ENCODE measurements at places on chromosomes 5 and 9.

GRCh38 chr9:131190191-131190590 is 64.8 kb downstream of the NUP214 start:
- no peak for DNase-seq

DNA sequence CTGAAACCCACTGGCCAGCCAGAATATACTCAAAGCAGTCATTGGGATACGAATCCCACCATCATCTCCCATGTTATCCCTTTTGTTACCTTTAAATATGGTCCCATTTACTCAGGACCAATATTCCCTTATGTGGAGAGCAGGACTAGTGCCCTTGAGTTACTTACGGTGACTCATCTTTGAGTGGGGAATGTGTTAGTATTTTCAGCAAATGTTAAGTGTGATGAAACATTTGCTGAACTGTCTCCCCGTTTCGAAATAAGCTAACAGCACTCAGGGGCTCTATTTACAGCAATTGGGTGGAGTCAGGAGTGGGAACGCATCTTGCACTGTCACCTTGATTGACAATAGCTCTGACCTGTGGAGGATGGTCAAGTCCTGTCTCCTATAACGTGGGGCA is 67.4 kb downstream of the CTSL start:
- DNase-seq, result no peak

DNA sequence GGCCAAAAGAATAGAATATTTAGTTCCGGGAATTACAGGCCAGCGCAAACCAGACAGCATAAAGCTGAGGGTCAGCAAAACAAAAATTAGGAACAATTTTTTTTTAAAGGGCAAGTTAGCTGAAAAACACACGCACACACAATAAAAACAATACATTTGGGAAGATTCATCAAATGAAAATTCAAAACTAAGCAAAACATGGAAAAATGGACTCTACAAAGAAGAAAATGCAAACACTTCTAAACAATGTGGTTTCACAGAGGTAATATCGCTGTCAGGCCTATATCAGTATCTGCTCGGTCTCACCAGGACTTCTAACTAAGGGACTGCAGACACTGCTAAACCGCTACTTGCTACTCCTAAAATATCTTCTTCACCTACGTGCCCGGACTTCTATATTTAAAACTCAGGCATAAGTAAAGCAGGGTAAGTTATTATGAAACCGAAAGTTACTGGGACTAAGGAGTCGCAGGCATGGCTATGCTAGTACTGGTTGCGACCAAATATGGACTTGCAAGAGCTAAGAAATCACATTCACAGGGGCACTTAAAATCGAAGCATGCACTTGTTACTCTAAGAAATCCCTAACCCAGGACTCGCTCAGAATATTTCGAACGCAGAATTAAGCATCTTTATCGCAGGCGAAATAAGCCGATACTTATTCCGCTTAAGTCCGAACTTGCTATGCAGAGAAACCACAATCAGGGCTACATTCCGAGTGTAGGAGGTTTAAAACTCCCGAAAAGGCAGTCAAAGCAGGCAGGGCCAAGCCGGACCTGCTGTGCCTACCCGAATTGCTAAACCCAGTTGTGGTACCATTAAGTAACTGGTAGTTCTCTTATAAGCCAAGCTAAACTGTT is 2.3 kb downstream of the ANXA2R start:
- DNase-seq, result no peak

DNA sequence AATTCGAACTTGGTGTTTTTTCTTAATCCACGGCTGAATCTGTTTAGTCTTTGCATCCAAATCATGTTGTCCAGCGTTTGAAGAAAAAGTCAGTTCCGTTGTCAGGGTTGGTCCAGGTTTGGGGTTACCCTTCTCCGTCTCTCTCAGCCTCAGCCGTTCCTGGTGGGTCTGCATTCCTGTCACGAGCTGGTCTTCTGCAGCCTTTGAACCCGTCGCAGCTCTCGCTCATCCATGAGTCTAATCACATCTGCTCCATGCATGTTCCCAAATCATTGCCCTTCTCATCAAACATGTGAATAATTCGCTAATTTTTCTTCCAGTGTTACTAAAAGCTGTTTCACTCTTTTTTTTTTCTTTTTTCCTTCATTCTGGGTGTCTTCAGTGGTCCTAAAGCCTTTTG is 39.0 kb upstream of the EXOC3 start:
- DNase-seq, result peak; percentile 7

- no peak for DNase-seq
Observed at GRCh38 chr9:111926421-111926875, 29.8 kb downstream of the UGCG start.

DNA sequence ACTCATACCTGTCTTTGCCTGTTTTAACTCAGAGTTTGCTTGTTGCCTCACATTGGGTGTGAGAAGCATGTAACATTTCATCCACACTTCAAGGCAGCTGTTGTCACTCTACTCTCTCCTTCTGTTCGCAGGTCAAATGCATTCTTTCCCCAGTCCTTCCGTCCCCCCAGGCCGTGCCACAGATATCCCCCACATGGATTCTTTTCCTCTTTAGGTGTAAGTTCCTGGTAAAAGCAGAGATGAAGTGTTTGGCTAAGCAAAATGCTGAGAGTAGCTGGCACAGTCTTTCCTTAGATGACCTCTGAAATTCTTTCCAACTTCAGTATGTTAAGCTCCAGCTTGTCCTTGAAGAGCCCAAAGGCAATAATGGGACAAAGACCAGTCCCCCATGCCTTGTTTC is 328.2 kb downstream of the SLIT3 start:
- no peak for DNase-seq

- no peak for DNase-seq
Observed at GRCh38 chr5:6773342-6774035, 60.3 kb downstream of the TENT4A start.

DNA sequence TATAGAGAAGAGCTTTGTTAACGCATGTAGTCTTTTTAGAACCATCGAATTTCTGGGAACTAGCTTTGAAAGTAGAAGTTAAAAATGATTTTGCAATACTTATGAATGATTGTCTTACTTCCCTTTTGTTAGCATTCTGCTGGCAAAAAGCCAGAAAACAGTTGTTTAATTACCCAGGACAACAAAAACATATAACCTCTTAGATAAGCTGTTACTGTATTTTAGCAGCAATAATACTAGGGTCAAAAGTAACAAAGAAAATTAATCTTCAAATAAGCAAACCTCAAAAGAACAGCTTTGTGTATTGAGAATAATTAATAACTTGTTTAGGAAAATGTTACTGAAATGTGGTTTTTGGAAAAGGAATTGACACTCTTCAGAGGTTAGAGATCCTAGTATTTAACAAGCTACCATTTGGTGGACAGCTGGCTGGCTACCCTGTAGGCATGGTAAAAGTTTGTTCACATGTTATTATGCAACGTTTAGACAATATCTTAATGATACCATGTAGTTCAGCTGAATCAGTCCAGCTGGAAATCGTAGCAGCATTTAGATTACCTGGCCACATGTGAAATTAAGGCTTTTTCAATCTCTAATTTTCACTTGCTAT is 3.8 kb downstream of the FGF10 start:
- DNase-seq, result no peak

- no peak for DNase-seq
Observed at GRCh38 chr5:164650427-164650826, 1145.0 kb downstream of the MAT2B start.

GRCh38 chr5:146111409-146111808 is 6.0 kb upstream of the PLAC8L1 start:
- no peak for DNase-seq

DNA sequence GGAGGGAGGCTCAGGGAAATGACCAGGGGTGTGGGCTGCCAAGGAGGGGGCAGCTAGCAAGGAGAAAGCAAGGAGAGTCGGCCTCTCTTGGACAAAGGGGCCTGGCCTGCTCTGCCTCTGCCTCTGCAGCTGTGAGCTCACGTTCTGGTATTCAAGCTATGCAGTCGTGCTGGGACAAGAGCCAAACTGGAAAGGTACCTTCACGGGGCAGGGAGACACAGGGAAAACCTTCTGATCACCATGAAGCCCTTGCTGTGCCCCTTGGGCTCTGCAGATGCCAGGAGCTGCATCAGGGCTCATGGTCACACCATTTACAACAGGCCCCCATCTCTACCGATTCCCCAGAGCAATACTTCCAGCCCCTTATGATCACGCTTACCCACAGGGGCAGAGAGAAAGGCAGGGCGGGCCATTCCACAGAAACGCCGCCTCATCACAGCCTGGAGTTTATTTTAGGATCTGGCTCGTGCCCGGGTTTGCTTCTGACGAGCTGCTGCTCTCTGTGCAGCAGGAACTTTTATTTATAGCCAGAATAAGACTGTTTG is 63.2 kb downstream of the PRRT1B start:
- no peak for DNase-seq

GRCh38 chr5:2739360-2740050 is 12.0 kb downstream of the IRX2 start:
- DNase-seq, result no peak

- DNase-seq, result no peak
Observed at GRCh38 chr5:156527611-156528010, 200.6 kb downstream of the SGCD start.

DNA sequence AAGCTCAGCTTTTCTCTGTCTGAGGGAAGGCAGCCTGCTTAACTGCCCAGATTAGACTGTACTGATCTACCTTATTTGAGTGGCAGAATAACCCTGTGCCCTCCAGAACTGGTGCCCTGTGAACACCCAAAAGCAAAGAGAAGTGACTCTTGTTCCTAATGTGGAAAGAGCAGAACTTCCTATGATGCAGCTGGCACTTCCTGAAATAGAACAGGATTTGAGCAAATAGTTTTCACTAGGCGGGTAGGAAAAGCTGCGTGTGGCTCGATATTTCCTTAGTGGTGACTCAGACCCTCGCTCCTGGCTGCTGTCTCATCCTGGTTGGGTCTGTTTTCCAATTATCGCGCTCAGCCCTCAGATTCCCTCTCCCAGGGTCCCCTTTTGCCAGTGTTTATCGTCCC is 89.9 kb downstream of the SH3TC2 start:
- DNase-seq, result no peak

DNA sequence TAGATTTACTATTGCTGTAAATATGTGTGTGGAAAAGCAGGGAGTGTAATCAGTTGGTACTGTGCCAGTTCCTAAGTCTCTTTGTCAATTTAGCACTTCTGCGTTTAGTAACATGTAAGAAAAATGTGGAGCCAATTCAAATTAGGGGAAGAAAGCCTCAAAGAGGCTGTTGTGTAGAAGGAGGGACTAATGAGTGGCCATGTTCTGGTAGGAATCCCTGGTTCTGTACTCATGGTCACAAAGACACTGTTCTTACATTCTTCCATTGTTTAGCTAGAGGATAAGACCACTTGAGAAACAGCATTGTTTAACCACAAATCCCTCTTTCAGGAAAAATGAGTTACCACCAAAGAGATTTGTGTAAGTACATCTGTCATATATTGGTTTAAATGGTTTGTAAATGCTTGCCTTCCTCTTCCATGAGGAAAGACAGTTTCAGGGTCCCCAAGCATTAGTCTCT is 14.9 kb downstream of the ARHGEF28 start:
- DNase-seq, result no peak

GRCh38 chr9:69549310-69550202 is 122.6 kb downstream of the APBA1 start:
- peak; percentile 68 for DNase-seq

GRCh38 chr9:121698627-121699570 is 47.5 kb downstream of the DAB2IP start:
- DNase-seq, result peak; percentile 84

DNA sequence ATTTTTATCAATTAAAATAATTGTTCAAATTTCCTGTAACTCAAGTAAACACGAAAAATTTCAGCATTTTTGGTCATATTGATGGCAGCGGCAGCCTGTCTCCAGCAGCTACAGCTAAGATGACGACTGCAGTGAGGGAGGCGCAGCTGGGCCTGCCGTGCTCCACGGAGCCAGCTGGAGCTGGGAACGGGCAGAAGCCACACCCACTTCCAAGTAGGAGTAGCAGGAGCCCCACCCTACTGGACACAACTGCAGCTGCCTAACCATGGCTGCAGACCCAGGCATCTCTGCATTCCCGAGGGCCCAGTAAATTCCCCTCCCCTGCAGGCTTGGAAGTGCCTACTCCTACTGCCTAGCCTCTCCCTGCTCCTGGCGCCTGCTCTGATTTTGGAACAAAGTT is 2031.7 kb downstream of the EFNA5 start:
- DNase-seq, result no peak

- DNase-seq, result no peak
Observed at GRCh38 chr5:113748403-113748802, 234.9 kb downstream of the YTHDC2 start.

DNA sequence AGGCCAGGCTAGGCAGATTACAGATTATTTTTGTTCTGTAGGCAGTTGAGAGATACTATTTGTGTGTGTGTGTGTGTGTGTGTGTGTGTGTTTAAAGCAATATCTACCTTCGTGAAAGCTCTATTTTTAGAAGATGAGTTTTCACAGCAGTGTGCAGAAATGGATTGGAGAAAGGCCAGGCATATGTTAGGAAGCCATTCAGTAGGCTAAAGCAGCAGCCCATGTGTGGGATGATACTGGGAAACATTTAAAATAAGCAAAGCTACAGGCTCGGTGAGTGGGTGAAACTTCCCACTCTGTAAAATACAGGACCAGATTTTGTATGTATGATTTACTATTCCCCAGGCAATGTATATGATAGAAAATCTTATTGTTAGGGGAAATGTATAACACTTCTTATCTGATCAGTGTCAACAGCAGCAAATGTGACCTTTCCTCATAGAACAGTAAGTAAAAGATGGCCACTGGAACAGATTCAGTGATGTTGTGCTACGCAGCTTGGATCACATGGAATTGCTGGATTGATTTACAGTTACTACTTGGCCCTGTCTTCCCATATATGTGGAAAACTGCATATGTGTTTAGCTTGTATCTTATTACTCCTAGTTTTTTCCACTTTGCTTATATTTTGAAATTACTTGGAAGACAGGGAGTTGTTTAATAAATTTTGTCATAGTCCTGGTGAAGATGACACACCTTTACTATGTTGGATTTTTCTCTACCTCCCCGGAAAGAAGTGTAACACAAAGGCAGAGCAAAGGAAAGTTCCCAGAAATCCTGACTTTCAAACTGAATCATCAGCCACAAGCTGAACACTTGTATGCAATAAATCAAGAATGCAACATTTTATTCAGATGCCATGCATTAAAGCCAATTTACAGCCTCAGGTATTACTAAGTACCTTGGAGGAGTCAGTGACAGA is 1077.7 kb upstream of the SEMA6A start:
- DNase-seq, result no peak

DNA sequence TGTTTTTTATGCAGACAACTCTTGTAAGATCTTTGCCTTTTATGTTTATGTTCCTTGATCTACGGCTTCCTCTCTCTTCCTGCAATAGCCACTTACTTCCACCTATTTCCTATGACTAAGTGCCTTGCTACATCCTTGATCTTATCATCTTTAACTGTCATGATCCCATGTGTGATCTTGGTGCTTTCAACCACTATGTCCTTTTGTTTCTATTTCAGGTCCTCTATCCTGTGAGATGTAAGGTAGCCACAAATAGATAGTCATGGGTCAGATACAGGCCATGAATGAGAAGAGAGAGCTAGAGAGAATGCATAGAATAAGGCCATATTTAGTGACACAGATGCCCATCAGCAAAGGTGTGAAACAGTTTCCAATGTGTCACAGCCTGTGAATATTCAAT is 243.6 kb upstream of the HAPLN1 start:
- DNase-seq, result no peak

Data from Peyer's patch (tissue), 4 donors.